Stimulated activated CD4-positive, alpha-beta T cell treated with anti-CD3 and anti-CD28 coated beads, Interleukin-1b, Interleukin-23, amount 100 ng/mL, for 48 hours (primary cell): ENCODE measurements at places on chromosomes 13 and 19.

DNA sequence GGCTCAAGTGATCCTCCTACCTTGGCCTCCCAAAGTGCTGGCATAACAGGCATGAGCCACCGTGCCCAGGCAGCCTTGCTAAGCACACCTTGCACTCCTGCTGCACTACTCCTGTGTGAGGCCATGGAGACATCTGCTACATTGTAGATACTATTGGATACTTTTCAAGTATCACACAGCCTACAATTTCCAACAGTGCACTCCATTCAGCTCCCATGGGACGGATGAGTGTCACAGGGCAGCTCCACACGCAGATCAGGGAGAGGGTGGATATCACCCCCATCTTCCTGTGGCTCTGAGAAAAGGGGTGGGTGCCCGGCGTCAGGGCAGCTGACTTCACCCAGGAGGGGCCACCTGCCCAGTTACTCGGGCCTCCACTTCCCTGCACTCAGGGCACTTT is 39.1 kb upstream of the CCNE1 start:
- DNase-seq: no peak

DNA sequence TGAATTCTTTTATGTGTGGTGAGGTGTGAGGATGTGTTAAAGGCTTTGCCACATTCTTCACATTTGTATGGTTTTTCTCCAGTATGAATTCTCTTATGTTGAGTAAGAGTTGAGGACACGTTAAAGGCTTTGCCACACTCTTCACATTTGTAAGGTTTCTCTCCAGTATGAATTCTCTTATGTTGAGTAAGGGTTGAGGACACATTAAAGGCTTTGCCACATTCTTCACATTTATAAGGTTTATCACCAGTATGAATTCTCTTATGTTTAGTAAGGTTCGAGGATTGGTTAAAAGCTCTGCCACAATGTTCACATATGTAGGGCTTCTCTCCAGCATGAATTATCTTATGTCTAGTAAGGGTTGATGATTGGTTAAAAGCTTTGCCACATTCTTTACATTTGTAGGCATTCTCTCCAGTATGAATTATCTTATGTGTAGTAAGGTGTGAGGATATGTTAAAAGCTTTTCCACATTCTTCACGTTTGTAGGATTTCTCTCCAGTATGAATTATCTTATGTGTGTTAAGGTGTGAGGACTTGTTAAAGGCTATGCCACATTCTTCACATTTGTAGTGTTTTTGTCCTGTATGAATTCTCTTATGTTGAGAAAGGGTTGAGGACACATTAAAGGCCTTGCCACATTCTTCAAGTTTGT is 27.1 kb downstream of the ZNF724 start:
- DNase-seq: no peak

GRCh38 chr13:51628059-51628852 is 44.0 kb downstream of the WDFY2 start:
- DNase-seq: no peak

DNA sequence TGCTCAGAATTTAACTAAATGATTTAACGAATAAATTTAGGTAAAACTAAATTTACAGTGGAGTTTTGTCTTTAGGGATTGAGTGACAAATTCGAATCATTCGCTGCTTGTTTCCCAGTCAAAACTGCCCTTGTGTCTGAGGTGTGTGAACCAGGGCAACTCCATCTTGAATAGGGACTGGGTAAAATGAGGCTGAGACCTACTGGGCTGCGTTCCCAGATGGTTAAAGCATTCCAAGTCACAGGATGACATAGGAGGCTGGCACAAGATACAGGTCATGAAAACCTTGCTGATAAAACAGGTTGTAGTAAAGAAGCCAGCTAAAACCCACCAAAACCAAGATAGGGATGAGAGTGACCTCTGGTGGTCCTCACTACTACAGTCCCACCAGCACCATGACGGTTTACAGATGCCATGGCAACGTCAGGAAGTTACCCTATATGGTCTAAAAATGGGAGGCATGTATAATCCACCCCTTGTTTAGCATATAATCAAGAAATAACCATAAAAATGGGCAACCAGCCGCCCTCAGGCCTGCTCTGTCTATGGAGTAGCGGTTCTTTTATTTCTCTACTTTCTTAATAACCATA is 10.2 kb upstream of the ANKRD10 start:
- DNase-seq: no peak

DNA sequence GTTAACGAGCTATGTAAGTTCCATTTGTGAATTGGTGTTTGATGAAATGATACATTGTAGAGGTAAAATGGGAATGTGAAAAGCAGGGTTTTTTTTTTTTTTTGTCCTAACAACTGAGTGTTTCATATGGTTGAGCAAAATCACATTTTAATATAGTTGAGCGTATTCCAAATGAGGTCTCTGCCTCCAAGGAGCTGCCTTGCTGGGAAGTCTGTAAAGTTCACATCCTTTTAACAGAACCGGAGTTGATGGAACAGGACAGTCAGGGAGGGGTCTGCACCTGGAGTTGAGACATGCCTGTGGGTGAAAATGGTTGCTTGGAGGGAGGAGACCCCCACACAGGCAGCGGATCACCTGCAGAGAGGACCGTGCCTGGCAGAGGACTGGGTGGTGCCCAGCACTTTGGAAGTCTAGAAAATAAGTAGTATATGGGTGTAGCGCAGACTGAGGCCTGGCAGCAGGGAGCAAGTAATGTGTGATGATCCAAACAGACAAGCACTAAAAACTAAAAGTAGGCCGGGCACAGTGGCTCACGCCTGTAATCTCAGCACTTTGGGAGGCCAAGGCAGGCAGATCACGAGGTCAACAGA is 75.2 kb upstream of the UBAC2 start:
- no peak for DNase-seq

- no peak for DNase-seq
Observed at GRCh38 chr19:19429361-19429760, 23.9 kb downstream of the GATAD2A start.

DNA sequence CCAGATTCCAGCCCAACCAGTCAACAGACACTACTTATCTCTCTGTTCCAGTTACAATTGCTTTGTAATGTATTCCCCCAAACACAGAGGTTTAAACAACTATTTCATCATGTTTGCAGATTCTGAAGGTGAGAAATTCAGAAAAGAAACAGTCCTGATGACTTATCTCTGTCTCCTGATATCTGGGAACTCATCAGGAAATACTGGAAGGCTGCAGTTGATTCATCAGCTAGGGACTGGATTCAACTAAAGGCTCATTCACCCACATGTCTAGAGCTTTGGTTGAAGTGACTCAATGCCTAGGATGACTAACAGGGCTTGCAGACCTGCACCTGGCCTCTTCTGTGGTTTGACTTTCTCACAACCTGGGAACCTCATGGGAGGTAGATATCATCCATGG is 56.6 kb upstream of the GPC6 start:
- peak; percentile 3 for DNase-seq

- no peak for DNase-seq
Observed at GRCh38 chr19:46488551-46488950, 7.1 kb downstream of the PNMA8B start.

GRCh38 chr19:49930483-49931011 is 1.2 kb upstream of the NUP62 start:
- no peak for DNase-seq

DNA sequence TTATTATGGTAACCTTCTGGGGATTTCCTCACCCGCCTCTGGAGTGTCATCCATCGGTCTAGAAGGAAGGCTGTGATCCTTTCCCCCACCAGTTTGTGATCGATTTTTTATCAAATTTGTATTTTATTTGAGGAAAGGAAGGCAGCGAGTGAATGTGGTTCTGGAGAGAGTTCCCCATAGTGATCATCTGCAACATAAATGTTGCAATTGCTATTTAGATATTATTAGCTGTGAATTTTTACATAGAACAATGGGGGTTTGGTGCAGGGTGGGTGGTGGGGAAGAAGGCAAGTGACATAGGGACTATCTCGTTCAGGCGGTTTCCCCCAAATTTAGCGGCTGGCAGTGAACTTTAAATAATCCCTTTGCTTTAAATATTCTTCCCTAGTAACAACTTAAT is 1.2 kb downstream of the CDK8 start:
- no peak for DNase-seq

GRCh38 chr19:58338825-58339558 is 12.2 kb downstream of the ZSCAN22 start:
- DNase-seq: no peak

- DNase-seq: no peak
Observed at GRCh38 chr19:10946958-10947657, 13.7 kb upstream of the SMARCA4 start.

- DNase-seq: no peak
Observed at GRCh38 chr13:110212529-110212928, 94.4 kb downstream of the COL4A1 start.

- DNase-seq: no peak
Observed at GRCh38 chr19:2729943-2730818, 9.0 kb upstream of the DIRAS1 start.

- DNase-seq: no peak
Observed at GRCh38 chr13:51786425-51787265, 17.3 kb downstream of the DHRS12 start.
